NCI-H187 (cell line): ENCODE measurements at places on chromosomes 5 and 9.

DNA sequence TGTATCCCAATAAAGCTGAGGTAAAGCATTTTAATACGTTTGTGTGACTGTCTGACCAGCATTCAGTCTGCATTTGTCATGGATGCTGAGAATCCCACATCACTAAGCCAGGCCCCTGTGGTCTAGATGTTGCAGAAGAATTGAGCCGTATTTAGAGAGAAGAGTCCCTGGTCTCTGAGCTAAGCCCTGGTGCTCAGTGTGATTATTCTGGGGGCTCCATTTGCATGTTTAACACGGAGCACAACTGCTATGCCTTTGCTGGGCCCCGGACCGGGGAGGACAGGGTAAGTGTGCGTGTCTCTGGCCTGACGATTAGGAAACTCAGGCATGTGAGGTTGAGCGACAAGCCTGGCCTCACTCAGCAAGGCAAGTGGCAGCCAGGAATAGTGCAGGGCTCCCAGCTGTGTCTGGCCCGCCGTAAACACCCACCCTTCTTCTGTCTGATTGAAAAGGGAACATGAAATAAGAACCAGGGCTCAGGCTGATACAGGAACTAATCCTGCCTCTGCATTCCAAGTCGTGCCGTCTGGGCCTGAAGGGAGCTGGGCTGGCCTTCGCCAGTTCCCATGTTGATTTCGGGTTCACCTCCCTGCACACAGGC, 22.3 kb downstream of the FAM78A start:
- no peak for DNase-seq

DNA sequence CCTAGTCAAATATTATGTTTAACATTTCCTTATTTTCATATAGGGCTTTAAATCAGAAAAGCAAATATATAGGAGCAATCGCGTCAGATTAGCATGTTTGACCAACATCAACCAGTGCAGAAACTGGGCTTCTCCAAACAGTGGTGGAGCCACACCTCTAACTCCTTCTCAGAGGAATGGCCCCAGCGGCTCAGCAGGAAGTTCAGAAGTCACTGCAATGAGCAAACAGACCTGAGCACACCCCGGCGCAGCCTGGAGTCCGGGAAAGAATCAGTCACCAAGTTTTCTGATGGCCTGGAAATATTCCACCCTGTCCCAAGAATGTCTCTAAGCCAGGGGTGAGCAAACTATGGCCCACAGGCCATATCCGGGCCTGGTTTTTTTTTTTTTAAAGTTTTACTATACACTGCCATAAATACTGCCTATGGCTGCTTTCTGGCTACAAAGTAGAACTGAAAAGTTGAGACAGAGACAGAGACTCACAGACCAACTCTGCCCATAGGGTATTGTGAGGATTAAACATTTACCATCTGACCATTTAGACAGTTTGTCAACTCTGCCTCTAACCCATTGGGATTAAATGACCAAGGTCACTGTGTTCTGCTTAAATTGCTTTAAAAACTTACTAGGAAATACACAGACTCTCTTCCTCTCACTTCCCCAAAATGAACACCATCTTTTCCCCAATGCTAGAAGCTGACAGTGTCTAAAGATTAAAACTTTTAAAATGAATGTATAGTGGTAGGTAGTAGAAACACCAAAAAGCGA, 5.4 kb downstream of the GOLM1 start:
- no peak for DNase-seq

DNA sequence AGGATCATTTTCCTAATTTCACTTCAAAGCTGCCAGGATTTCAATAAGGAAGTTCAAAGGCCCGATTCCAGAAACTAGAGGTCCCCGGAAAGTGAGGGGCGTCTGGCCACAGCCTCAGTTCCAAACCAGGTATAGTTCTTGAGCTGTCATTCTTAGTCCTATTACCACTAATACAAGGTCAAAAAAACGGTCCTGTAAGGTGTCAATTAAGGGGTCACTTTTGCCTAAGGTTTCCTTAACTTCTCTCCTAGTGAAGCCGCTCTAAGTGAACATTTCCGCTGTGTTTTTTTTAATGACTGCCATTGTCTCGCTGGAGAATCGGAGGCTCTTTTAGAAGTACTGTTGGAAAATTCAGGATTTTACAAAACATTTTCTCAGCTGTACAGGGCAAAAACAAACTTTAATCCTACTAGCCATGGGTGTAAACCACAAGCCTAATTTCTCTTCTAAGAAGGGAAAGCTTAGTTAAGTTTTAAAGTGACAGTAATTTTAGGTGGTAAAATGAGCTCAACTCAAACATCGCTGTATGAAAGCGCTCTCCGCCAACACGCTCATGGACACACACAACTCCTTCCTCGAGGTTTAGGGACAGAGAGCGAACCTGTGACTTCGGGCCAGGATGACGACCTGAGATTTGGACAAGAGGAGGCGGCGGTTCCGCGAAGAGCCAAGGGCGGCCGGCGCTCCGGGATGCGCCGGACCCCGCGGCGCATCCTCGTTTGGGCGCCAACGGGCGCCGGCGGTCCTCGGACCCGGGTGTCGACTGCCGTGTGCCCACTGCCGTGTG, 76.7 kb upstream of the IFNE start:
- DNase-seq = no peak

DNA sequence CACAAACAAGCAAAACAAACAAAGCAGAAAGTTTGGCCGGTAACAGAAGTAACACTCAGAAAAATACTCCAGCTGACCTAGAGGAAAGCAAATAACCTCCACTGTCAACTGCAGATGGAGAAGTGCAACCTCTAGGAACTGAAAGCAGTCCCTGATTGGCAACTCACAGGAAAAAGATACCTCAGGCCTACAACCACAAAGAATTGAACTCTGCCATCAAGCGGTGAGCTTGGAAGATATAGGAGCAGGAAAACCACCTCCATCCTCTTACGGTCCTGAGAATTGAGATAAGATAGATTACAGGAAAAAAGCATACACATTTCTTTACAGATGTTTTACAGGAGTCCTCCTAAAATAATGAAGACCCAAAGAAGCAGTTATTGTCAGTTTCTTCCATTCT, 184.5 kb downstream of the PDZD2 start:
- DNase-seq = no peak

DNA sequence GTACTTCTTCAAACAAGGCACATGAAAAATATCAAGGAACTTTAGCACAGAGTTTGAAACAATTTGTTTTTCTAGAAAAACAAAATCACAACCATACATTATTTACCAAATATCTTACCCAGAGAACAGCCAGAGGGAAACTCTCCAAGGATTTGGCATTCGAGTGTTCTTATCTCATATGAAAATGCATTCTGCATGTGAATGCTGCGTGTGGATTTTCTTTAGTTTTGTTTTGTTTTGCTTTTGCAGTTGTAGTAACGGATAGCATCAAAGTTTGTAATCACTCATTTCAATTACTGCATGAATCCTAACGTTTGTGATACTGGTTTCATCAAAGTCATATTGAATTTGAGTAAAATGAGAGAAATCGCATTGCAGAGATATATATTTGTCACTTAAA, 28.0 kb downstream of the ADAMTSL1 start:
- DNase-seq = no peak

GRCh38 chr5:109691996-109692395, 2.3 kb downstream of the MAN2A1 start:
- DNase-seq = no peak
